ENCODE measurements at places on chromosomes 5 and 9. TPM values are rescaled to one million over a fixed set of nuclear protein-coding genes. Genes with fewer than 3 reads are reported as not detected.

The TMEM267 gene
- total RNA-seq: 14.3 TPM

The TPM2 gene
- total RNA-seq: 17.1 TPM

The ARHGEF28 gene
- total RNA-seq: 243 TPM

The DCAF12 gene
- total RNA-seq: 17.9 TPM

The AHRR gene
- 3.5 TPM for total RNA-seq

The PLAC8L1 gene
- total RNA-seq: not detected

The GRAMD2B gene
- 3.1 TPM for total RNA-seq

The FBLL1 gene
- total RNA-seq: 0.65 TPM

The DDX4 gene
- total RNA-seq: not detected

The PCDHB6 gene
- total RNA-seq: 0.25 TPM

The SLC6A3 gene
- not detected for total RNA-seq

The KCNV2 gene
- not detected for total RNA-seq

Measured in bladder microvascular endothelial cell (primary cell).